ENCODE measurements at places on chromosomes 4 and X. TPM values are rescaled to one million over a fixed set of nuclear protein-coding genes. Genes with fewer than 3 reads are reported as not detected.

- no peak for DNase-seq
Observed at GRCh38 chr4:125225806-125226205, 88.9 kb upstream of the FAT4 start.

- no peak for DNase-seq
Observed at GRCh38 chrX:42047886-42048285, 124.5 kb upstream of the CASK start.

DNA sequence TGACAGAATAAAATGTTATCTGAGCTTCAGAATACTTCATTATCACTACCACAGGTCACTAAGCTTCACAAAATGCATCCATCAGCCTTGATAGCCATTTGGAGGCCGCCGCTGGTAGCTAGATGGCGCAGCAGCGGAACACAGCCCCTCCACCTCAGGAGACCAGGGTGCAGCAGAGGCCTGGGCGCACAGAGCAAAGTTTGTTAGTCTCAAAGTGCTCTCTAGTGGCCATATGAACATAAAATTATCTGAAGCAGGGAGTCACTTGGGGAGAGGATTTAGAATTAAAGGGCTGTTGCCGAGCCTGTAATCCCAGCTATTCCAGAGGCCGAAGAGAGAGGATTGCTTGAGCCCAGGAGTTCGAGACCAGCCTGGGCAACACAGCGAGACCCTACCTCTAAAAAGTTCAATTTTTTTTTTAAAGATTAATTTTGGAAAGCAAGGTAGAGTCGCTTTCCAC is 8.1 kb upstream of the DCTD start:
- DNase-seq: no peak

DNA sequence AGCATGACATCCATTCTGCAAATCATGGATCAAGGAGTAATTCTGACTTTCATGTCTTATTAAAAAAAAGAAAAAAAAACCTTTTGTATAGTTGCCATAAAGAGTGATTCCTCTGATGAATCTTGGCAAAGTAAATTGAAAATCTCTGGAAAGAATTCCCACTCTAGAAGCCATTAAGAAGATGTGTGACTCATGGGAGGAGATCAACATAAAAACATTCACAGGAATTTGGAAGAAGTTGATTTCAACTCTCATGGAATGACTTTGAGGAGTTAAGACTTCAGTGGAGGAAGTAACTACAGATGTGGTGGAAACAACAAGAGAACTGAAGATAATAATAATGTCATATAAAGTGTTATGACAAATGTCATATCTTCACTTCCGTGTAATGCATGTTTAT is 204.2 kb downstream of the PABPC4L start:
- no peak for DNase-seq

DNA sequence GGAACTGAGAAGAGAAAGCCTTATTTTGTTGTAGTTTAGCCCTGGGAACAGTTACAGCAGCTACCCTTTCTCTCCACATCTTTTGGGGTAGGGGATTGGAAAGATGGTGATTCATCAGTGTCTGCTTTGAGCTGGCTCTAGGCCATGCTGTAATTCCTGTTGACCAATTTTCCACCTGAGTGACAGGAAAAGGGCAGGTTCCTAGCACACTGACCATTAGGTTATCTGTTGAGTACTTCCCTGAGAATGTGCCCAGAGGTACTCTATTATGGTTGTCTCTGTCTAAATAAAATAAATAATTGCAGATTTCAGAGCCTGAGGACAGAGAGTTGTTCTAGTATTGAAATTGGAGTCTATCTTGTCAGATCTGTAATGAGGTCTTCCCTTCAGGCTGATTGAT is 109.0 kb downstream of the ENOX2 start:
- DNase-seq: no peak

- DNase-seq: no peak
Observed at GRCh38 chr4:158182736-158183135, 9.9 kb upstream of the GASK1B start.

DNA sequence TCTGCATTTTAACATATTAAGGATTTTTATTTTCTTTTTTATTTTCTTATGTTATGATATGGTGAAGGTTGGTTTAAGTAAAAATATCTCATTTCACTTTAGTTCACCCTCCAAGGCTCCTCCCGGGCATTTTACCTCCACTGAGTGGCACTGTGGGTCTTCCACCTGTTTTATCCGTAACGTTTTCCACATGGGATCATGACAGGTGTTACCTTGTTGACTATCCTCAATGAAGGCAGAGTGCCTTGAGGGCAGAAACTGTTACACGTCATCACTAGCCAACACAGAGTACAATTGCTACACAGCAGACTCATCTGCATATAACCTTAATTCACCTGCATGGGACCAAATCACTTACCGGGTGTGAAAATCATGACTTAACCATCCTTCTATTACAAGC is 105.8 kb downstream of the GEMIN8 start:
- no peak for DNase-seq

- no peak for DNase-seq
Observed at GRCh38 chr4:186414390-186414789, 141.0 kb downstream of the MTNR1A start.

DNA sequence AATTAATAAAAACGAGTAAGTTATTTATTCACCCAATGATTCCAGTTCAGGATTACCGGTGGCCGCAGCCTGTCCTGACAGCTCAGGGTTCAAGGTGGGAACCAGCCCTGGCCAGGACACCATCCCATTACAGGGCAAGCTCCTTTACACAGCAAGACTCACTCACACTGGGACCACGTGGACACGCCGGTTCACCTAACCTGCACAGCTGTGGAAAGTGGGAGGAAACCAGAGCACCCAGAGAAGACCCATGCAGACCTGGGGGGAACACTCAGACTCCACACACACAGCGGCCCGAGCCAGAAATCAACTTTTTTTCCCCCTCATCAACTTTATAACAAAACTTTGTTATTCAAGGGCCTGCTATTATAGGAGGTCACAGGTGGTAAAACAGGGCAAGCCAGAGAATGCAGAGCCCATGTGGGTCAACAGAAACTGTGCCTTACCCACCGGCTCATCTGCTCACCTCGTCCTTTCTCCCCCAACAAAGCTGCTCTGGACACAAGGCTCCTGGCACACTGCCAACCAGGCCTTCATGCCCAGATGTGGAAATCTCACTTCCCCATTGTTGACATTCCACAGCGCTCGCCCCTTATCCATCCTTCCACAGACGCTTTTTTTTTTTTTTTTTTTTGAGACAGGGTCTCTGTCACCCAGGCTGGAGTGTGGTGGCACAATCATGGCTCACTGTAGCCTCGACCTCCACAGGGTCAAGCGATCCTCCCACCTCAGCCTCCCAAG is 8.0 kb upstream of the ODAPH start:
- no peak for DNase-seq

DNA sequence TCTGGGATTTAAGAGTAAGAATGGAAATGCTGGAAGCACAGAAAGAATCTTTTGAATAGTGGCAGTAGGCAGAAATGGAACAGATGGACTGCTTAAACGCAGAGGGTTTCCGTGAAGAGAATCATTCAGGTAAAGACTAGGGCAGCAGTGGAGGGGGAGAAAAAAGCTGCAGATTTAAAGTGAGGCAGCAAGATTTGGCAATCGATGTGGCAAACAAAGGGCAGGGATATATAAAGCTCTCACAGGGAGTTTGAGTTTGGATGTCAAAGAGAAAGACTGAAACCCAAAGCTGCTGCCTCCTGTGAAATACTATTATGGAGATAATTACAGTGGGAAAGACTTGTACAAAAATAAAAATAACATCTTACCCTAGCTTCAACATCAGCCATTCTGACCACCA is 384.0 kb downstream of the CENPC start:
- no peak for DNase-seq

DNA sequence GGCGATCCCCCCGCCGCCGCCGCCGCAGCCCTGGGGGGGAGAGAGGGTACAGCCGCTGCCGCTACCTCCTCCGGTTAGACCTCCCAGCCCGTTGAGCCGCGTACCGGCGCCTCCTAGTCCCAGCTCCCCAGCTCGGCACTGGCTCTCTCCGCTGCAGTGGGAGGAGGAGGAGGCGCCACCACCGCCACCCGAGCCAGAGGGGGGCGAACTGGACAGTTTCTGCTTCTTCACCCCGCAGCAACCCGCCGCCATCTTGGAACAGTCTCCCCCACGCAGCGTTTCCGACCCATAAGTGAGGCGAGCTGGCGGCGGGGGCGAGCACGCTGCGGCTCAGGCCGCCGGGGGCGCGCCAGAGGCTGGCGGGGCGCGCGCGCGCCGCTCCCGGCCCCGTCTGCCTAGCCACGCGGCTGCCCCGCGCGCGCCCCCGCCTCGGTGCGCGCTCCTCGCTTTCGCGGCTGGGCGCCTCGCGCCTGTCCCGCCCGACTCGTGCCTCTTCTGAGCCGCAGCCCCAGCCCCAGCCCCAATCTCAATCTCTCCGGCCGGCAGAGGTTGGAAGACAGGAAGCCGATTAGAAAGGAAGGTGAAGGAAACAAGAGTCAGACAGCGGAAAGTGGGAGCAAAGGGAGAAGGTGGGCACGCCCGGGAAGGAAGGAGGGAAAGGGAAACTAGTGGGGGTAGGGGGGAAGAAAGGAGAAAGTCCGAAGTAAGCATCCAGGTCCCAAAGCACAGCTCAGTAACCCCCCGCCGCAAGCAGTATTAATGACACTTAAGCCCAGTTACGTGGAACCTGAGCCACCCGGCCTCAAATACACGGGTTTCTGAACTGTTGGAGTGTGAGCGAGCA is at the start of gene AMMECR1:
AMMECR1 (minus strand) TSS at position 266 of the 844 bp plus-strand sequence; CDS start at position 252, 14 bp downstream.
- peak; percentile 56 for DNase-seq

DNA sequence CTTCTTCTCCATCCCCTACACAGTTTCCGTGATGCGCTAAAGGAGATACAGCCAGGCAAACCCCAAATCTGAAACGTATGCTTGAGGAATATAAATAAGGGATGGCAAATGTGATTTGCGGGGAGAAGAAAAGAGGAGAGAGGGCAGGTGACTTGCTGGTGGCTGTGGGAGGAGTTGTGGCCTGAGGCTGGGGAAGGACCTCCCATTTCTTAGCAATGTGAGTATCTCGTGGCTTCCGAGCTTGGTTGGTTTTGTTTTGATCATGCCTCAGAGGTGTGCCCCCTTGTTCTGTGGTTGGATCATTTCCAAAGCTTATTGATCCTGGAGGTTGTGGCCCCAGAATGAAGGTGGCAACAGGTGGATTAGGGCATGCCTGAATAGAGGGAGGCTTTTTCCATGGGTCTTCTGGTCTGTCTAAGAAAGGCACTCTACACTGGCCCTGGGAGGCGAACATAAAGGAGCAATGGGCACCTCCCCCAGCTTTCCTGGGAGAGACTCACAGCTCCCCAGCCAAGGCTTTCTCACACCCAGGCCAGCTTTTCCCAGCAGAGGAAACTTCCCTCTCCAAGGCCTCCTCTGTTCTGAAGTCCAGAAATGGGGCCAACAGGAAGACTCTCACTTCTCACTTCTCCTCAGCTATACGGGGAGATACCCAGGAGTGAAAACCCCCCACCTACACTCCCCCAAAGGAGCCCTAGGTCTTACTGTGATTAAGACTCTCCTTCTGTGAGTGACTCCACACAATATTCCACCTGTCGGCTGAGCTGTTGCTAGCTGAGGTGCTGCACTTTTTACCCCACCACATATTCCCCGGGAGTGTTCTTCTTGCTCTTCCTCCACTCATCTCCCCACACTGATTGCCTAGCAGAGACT is 40.0 kb downstream of the C4orf51 start:
- no peak for DNase-seq

GRCh38 chr4:70183940-70184246 is 11.6 kb upstream of the ODAM start:
- DNase-seq: no peak

- DNase-seq: no peak
Observed at GRCh38 chrX:2917767-2918166, 11.4 kb downstream of the ARSD start.

DNA sequence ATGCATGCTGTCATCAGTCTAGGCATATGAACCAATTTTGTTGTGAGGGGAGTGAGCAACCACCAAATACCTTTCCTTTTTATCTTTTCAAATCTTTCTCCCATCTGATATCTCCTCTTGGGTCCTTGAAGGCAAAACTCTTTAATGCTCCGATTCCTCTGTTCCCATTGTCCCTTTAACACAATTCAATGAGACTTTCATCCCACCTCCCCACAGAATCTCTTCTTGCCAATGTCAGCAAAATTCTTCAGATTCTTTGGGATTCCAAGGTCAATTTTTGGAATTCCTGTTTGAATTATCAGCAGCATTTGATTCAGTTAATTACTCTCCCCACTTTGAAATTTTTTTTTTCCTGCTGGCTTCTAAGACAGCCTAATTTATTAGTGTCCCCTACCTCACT is 232.7 kb downstream of the COX7B2 start:
- DNase-seq: no peak

- no peak for DNase-seq
Observed at GRCh38 chr4:77127837-77128621, 29.0 kb upstream of the CCNG2 start.

- no peak for DNase-seq
Observed at GRCh38 chrX:81925812-81926211, 723.9 kb downstream of the SH3BGRL start.

GRCh38 chr4:109590905-109591304 is 30.9 kb downstream of the MCUB start:
- DNase-seq: no peak

DNA sequence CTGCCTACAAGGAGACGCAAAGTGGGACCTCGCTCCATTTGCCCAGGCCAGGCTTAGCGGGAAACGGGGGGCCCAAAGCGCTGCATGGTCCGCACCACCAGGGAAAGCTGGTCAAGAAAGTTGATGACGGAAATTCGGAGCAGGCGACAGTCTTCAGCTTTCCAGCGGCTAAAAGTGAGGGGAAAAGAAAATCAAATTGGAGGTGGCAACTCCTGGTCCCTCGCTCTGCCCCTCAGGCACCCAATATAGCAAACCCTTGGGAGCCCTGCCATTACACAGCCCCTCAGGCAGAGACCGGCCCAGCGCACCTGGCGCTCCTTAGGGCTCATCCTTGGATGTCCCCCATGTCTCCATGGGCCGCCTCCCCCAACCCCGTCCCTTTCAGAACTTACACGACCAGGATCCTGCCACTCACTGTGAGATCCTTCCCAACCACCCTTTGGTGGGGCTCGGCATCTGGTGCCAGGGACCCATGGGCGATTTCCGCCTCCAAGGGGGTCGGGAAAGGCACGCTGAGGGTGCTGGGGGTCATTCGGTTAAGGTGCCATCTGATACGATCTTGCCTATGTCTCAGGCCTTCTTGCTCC is 1.1 kb downstream of the LAGE3 start:
- DNase-seq: no peak

DNA sequence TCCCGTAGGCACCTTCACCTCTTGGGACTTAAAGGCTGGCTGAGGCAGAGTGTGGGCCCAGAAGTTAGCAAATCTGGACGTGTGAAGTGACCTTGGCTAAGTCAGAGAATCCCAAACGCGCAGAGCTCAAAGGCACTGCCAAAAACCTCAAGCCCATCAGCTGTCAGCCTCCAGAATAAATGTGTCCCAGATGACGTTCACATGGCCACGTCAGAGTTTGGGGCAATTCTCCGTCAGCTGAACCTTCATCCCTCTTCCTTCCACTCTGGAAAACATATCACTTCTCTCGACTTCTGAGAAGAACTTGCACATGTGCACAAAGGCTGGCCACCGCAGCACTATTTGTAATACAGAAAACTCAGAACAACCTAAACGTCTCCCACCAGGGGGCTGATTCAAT is 35.7 kb upstream of the APLN start:
- no peak for DNase-seq

LPAR4 gene
- polyA plus RNA-seq: 19.0 TPM

ASMT gene
- polyA plus RNA-seq: 0.44 TPM

GK gene
- 146 TPM for polyA plus RNA-seq

F8A1 gene
- 22.9 TPM for polyA plus RNA-seq

FAM184B gene
- 0.73 TPM for polyA plus RNA-seq

DCAF4L1 gene
- polyA plus RNA-seq: 0.44 TPM

FGF16 gene
- polyA plus RNA-seq: 0.24 TPM

MTMR8 gene
- polyA plus RNA-seq: 1.7 TPM

SPANXB1 gene
- polyA plus RNA-seq: not detected

CTBP1 gene
- polyA plus RNA-seq: 172 TPM

ZFP92 gene
- polyA plus RNA-seq: 1.1 TPM

CCDC120 gene
- polyA plus RNA-seq: 20.0 TPM

IDS gene
- polyA plus RNA-seq: 27.1 TPM

PIGA gene
- polyA plus RNA-seq: 22.8 TPM
